ENCODE measurements at places on chromosomes 2 and 18. TPM values are rescaled to one million over a fixed set of nuclear protein-coding genes. Genes with fewer than 3 reads are reported as not detected.

Gene G6PC2
- 0.19 TPM for polyA plus RNA-seq

Gene KCNG2
- 0.46 TPM for polyA plus RNA-seq

DNA sequence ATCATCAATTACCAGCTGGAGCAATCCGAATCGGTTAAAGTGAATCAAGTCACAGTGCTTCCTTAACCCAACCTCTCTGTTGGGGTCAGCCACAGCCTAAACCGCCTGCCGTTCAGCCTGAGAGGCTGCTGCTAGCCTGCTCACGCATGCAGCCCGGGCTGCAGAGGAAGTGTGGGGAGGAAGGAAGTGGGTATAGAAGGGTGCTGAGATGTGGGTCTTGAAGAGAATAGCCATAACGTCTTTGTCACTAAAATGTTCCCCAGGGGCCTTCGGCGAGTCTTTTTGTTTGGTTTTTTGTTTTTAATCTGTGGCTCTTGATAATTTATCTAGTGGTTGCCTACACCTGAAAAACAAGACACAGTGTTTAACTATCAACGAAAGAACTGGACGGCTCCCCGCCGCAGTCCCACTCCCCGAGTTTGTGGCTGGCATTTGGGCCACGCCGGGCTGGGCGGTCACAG is 496 bp upstream of the ITGA4 start:
- H3K27ac ChIP-seq, result peak overlapping the region; percentile 39
- DNase-seq, result peak; percentile 25
- H3K4me1 ChIP-seq, result peaks cover 12% of the 10 kb centered on the region
- peaks cover 39% of the 10 kb centered on the region for H3K27me3 ChIP-seq
- no peaks in the 10 kb centered on the region for H3K36me3 ChIP-seq
- H3K4me3 ChIP-seq, result peak overlapping the region; percentile 46

- H3K27me3 ChIP-seq, result no peaks in the 10 kb centered on the region
- no peak overlapping the region for H3K4me3 ChIP-seq
- DNase-seq, result no peak
- no peaks in the 10 kb centered on the region for H3K4me1 ChIP-seq
- H3K27ac ChIP-seq, result no peak overlapping the region
Measured at GRCh38 chr2:150873396-150873772, 385.9 kb upstream of the RND3 start.

Measured in large intestine (tissue), 12 donors.